NCI-H460 (cell line): ENCODE measurements at places on chromosomes 2 and 18. TPM values are rescaled to one million over a fixed set of nuclear protein-coding genes. Genes with fewer than 3 reads are reported as not detected.
A peak's percentile ranks its signal among the peaks of the same experiment; 100 is the strongest.

AGAP1 gene
- total RNA-seq: 18.1 and 18.3 TPM in 2 replicates

PLGLB2 gene
- 0.35 and 0.47 TPM in 2 replicates for total RNA-seq

TAF4B gene
- 12.3 and 12.4 TPM in 2 replicates for total RNA-seq

FMNL2 gene
- total RNA-seq: 80.5 and 98.0 TPM in 2 replicates

STARD7 gene
- 170 and 177 TPM in 2 replicates for total RNA-seq

DNA sequence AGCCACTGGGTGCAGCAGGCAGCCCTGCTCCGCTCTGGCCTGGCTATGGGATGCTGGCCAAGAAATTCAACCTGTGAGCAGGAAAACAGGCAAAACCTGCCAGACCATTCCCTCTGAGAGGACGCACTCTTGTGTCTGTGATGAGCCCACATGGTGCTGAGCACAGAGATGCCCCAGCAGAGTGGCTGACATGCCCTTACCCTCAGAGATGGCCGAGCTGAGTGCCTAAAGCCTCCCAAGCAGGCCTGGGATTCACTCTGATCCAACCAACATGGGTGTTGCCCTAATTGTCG lies 34.3 kb upstream of the TAF1B start:
- no peak for DNase-seq

DNA sequence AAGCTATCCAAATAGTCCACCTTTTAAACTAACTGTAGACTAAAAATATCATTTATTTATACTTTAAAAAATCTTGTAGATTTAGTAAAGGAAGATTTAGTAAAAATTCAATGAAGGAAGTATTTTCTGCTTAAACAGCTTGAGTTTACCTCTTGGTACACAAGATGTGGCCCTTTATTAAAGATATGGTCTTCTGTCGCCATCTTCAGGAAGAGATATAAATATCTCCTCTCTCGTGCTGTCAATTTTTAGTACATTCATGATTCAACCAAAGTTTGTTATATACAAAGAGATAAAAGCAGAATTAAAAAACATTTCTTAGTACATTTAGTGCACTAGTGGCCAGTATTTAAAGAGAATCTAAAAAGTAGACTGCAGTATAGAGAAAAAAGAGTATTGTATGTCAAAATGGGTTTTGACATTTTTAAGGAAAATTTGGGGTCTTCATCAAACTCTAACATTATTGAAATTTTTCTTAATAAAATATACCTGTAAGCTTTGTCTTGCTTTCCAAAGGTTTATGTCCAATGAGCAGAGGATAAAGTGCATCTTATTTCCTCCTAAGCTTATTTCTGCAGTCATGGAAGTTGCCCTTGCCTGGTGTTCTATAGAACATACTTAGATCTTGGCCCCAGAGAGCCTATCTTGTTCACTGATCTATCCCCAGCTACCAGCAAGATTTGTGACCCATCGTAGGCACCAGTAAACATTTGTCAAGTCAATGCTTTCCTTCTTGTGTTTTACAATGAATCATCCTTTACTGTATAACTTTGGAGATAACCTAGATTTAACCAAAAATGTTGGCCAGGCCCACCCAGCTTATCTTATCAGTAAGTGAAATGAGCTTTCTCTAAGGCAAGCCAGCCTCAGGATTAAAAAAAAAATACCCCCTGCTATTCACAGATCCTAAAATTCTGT lies 18.5 kb upstream of the EML6 start:
- peak; percentile 73 for DNase-seq

DNA sequence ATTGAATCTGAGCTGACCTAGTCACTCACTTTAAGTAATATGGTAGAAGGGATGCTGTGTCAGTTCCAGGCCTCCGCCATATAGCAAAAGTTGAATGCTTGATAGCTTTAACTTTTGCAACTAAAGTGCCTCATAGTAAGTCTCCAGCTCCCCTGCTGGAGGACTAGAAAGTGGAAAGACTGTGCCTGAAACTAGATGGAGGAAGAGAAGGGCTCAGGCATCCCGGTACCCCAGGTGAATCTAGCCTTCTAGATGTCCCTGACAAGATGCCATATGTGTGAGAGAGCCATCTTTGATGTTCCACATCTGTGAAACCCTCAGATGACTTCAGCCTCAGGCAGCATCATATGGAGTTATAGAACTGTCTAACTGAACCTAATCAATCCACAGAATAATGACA lies 21.0 kb downstream of the OTX1 start:
- DNase-seq: no peak

DNA sequence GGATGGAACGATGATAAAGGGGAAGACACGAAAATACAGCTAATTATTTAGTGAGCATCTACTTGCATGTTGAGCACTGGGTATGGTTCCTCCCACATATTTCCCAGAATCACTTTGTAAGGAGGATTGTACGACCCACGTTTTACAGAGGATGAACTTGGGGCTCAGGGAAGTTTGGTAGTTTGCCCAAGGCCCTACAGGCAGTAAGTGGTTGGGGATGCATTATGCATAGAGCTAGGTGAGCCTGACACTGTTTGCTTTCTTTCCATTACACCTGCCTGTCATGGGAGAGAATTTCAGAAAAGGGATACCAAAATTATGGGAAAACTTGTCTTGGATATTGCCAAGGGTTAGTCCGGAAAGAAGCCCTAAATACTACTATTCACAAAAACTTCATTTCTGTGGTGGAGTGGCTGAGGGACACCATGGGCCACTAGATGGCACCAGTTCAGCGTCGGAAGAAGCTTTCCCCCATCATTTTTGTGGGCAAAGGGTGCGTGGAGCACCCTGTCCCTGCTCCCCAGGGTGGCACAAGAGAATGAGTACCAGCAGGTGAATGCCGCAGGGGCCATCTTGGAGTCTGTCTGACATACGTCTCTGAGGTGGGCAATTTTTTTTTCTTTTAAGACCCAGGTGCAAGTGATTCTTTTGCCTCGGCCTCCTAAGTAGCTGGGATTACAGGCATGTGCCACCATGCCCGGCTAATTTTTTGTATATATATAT lies 23.5 kb upstream of the C18orf32 start:
- DNase-seq: no peak

DNA sequence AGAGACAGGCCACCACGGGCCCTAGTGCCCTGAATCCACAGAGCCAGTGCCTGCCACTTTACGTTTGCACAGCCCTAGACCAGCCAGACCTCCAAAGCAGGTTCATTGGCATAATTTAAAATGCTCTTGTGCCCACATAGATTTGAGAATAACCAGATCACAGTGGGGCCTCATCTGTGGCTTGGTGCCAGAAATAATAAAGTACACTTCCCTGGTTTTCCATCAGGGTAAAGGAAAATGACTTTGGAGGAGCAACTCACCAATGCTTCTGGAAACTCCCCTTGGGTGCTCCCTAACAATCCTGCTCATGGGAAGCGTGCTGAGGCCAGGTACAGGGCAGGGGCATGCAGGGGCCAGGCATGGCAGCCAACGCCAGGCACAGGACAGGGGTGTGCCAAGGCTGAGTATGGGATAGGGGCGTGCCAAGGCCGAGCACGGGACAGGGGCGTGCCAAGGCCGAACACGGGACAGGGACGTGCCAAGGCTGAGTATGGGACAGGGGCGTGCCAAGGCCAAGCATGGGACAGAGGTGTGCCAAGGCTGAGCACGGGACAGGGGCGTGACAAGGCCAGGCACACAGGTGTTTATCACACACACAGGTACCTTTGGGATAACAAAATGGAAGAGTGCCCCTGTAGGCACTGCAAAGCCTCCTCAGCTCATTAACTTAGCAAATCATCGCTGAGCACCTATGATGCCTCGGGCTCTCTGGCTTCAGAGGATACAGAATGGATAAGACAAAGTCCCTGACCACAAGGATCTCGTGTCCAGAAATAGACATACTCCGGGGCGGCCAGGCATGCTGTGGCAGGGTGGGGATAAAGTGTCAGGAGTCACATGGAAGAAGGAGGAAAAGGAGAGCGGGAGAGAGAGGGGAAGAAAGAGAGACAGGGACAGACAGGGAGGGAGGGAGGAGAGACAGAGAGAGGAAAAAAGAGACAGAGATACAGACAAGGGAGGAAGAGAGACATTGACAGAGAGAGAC lies 334.7 kb downstream of the EIPR1 start:
- no peak for DNase-seq

DNA sequence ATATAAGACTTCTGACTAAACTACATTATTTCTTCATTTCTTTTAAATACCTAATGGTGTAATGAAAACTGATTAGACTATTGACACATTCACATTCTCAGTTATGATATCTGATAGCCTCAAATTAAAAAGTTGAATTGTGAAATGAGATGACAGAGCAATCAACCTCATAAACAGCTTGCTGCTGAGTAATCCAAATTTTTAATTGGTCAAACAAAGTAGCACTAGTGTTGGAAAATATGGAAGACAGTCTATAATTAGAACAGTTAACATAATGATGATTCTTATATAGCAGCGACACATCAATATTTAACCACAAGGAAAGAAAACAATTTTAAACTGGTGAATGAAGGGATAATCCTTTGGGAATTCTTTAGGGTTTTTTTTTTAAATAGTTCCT lies 91.9 kb upstream of the LRP1B start:
- no peak for DNase-seq

GRCh38 chr2:237306787-237307170 lies 107.2 kb downstream of the COL6A3 start:
- no peak for DNase-seq

DNA sequence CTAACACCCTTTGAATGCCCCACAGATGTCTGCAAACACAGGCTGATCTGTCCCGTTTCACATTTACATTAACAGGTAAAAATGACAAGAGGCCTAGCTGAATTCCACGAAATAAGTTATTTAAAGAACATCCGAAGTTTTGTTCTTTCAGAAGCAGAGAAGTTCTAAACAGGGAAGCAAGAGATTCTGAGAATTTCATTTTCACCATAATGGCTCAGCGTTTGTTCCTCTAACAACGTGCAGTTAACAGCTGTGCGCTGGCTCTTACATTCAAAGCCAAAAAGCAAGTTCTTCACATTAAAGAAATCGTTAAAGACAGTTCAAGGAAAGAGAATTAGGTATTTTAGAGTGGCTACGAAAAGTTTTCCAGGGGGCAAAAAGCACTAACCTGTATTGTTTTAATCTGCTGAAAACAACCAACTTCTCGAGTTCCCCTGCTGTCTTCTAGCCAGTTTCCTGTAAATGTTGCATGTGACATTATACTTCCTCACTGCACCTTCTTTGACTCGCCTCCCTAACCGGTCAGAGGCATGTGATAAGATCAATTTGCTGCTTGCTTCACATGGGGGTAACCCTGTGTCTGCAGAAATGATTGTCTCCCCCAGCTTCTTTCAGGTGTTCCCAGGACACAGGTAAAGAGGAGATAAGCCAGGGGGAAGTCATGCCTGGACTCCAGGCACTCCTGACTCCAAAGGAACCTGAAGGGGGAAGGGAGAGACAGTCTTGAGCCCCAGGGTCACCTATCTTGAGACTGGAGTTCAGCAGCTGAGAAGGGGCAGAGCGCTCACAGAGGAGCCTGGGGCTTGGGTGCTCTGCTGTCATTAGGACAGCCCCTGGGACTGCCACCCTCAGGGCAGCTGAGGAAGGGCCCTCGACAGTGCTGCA lies 36.8 kb upstream of the WIPF1 start:
- DNase-seq: no peak

DNA sequence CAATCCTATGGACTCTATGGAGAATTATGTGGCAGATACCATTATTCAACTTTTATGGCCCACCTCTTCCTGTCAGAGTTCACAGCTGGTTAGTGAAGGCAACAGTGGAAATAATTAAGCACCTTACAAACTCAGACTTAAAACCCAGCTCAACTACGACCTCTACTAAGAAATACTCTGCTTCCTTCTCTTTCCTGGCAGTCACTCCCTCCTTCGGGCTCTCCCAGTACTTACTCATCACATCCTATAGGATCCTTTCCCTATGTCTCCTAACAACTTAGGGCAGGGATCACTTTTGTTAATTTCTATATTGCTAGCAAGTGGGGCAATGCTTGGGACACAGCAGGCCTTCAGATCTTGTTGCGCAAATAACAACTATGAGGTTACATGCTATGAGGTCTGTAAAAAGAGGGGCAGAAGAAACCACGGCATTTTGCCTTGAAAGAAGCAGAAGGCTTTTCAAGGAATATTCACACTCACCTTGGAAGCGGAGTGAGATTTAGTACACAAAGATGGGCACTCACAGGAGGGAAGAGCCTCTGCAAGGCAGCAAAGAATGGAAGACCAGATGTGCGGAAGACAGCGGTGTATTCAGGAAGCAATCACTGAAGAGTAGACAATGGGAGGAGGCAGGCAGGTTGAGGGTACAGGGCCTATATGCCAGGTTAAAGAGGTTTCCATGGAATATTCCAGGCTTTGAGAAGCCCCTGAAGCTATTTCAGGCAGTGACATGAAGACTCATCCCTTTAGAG lies 2.1 kb downstream of the STK39 start:
- no peak for DNase-seq

DNA sequence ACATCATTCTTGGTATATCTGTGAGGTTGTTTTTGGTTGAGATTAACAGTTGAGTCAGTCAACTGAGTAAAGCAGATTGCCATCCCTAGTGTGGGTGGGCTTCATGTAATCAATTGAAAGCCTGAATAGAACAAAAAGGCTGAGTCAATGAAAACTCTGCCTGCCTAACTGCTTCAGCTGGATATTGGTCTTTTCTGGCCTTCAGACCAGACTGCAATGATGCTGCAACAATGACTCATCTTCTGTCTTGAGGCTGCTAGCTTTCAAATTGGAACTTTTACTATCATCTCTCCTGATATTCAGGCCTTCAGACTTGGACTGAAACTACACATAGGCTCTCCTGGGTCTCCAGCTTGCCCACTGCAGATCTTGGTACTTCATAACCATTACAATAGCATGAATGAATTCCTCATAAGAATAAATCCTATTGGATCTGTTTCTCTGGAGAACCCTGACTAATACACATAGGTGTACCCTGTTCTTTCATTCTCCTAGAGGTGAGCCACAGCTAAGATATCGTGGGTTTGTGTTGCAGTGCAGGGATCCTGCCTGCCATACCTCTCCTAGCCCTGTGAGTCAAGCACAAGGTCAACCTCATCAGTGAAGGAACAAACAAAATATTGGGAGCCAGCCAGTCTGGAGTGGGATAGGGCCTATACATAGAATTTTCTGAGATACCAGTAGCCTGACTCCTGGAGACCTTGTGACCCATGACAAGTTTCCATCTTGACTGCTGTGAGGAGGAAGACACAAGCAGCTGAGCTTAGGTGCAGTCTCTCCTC lies 473.8 kb downstream of the DCC start:
- DNase-seq: no peak

- DNase-seq: no peak
Observed at GRCh38 chr2:230184727-230185578, 34.8 kb downstream of the SP110 start.

DNA sequence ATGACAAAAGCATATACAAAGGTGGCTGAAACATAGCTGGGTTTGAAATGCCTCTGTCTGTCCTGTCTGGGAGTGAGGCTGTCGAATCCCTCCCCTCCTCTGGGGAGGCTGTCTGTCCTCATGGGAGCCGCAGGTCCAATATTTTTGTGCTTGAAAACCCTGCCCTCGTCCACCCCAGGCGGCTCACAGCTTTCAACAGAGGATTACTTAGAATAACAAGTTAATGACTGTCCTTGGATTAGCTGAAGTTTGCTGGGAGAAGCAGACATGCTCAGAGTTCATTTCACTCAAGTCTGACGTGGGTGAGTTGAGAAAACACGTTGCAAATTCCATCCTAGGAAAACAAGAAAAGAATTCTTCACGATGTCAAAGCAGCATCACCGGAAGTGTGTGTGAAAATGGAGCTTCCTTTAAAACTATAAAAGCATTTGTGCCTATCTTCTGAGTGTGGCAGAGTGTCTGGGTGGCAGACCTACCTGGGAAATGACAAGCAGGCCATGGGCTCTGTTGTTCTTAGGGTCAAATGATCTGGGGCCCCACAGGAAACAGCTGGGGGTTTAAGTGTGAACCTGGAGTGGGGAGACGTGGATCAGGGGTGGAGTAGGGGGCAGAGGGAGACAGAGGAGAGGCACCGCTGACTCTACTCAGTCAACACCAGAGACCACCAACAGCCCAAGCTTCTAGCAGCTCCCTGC lies 77.1 kb downstream of the DDX1 start:
- no peak for DNase-seq

GRCh38 chr2:96264086-96264485 lies 1.7 kb downstream of the TMEM127 start:
- no peak for DNase-seq
